ENCODE measurements at places on chromosomes 1 and 21.

DNA sequence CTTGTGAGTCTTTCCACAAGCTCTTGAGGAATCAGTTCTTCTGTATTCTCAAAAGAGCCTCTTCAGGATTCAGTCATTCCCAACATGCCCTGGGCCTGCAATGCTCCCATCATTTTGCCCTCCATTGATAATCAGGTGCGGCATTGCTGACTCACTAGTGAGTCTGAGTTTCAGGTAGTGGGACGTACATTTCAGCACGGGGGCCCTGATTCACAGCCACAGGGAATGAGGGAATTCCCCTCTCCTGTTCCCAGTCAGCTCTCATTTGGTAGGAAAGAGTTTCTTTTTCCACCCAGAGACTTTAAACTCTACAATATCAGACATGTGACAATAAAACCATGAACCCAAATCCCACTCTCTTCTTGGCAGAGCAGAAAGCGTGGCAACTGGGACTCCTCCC is 3.7 kb upstream of the IRF6 start:
- DNase-seq, result no peak

DNA sequence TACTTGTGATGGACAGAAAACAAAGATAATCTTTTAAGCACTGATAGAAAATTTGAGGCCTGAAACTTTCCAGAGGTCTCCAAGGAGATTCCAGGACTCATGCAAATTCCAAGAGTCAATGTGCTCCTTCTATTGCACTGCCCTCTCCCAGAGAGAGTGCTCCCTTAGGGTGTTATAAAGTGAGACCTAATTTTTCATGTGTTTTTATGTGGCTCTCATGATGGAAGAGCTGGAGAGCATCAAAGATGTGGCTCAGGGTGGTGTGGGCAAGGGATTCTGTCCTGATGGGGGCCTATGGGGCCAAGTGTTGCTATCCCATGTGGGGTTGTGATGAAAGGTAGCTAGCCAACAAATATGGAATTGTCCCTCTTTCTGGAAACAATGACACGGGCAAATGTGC is 101.3 kb downstream of the PRRX1 start:
- no peak for DNase-seq

- no peak for DNase-seq
Measured at GRCh38 chr1:201094832-201095231, 17.4 kb downstream of the CACNA1S start.

GRCh38 chr1:174953285-174954072 is 46.3 kb upstream of the CACYBP start:
- no peak for DNase-seq

DNA sequence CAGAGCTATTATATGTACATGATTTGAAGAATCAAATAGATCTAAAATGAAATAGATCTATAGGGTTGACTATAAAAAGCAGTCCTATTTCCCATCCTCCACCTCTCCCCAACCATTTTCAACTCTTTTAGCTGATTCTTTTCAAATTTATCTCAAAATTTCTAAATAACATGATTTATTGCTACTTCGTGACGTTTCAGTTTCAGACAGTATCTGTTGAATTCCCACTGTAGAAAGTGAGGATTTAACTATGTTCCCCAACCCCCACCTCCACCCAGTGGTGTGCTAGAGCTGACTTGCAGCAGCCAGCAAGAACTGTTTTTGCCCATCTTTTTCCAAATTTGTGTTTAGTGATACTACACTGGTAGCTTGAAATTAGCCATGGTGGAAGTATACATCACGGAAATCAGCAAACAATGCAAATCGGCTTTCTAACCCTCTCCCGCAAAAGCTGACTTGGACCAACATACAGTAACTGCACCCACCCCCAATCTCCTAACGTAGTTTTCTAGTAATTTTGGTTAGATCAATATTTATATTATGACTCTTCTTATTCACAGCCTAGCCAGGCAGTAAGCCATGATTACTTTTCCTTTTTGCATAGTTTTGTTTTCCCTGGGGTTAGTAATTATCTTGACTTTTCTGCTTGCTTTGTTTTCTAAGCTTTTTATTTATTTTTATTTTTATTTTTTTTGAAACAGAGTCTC is 10.9 kb downstream of the SEMA4A start:
- no peak for DNase-seq

DNA sequence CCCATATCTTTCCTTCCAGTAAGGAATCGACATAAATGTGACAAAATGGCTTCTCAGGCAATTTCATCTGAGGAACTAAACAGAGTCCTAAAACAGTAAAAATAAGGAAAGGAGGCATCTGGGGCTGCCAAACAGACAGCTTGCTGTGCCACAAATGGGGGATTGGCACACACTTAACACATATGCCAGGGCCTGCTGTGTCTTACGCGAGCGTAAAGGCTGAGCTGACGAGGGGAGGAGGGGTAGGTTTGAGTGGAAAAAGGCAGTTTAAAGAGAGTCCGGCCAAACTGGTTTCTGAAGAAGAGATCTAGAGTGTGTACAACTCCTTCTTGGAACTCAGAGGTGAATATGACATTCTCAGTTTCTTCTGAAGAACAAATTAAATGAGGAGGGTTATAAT is 244.1 kb upstream of the MAP1LC3C start:
- DNase-seq, result no peak

Measured in smooth muscle cell of the brain vasculature (primary cell).